ENCODE measurements at places on chromosomes 6 and 20. TPM values are rescaled to one million over a fixed set of nuclear protein-coding genes. Genes with fewer than 3 reads are reported as not detected.

DNA sequence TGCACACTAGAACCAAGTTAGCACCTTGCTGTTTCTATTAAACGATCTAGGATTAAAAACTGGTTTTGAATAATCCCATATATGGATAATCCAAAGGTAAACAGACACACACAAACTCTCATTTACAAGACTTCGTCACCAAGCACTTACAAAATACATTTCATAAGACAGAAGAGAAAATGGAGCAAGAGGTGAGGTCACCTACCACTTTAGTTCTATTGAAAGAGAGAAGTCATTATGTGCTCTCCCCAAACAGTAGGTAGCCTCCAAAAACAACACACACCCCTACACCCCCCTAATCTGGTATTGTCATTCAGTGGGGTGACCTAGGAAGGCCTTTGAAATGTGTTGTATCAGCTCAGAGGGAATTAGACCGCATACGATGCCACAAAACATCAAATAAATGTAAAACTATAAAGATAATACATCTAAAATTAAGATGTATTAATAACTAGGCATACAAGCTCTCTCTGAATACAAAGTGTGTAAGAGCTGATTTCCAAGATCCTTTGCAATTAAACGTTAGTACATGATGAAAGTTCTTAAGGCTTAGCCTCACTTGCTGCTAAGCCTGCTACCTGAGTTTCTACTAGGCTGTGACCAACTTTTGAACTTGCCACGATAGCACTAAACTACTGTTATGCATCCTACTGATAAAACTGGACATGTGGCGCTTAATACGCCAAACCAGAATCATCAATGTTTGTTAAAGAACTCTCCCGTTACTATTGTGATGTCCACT lies 1.6 kb downstream of the SRPK1 start:
- no peak for DNase-seq

DNA sequence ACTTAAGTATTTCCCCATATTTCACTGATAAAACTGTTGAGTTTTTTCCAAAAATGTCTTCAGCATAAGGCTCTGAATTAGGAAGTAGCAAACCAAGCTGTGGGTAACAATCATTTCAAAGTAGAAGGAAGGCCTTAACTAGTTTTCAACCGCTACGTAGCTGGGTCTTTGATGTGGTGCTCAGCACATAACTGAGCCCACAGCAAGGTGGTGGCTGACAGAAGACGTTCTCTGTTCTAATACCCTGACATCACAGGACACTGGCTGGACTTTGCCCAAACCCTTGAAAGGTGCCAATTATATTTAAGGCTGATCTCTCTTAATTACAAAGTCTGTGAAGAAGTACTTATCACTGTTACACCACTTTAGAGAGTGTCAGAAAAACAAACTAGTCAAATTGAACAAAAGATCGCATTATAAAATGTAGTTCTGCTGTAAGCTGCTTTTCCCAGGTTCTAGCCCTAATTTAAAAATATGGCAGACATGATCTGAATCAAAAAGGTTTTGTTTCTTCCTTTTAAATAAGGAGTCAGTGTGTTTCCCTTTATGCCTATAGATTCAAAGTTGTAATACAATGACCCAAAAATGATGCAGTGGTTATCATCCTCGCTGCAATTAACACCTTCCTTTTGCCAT lies 26.7 kb downstream of the MAN1A1 start:
- no peak for DNase-seq

DNA sequence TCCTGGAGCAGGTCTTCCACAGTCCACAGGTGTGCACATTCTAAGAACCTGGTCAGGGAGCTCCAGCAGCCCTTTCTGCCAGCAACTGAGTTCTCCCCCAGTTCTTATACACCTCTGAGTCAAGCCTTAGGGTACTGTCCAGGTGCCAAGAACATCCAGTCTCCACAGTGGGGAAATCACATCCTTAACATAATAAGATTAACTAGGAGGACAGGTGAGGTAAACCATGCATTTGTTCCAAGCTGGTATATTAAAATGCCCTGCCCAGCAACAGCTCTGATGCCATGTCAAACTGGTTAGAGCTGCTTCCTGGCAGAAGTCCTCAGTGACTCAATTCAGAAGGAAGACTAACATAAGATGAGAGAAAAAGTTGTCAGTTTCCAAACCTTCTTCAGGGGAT lies 303.9 kb upstream of the SGK1 start:
- no peak for DNase-seq

DNA sequence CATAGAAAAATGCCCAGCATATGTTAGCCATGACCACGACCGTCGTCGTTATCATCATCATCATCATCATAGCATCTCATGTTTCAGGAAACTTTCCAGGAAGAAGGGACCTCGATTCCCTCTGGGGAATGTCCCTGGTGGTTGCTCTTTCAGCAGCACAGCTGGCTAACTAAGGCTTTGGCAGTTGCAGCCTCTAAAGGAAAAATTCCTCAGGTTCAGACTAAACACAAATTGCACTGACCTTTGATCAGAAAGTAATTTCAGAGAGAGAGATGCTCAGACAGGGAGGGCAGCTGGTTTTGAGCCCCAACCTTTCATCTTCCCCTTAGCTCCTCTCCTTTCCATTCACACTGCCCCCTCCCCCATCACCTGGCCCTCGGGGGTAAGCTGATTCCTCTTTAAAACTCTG lies 5.6 kb upstream of the CFB start:
- no peak for DNase-seq

PLN gene
- 72.7 TPM for polyA plus RNA-seq

SNAP25 gene
- polyA plus RNA-seq: 0.07 TPM
